ENCODE measurements at places on chromosomes 12 and 14.

DNA sequence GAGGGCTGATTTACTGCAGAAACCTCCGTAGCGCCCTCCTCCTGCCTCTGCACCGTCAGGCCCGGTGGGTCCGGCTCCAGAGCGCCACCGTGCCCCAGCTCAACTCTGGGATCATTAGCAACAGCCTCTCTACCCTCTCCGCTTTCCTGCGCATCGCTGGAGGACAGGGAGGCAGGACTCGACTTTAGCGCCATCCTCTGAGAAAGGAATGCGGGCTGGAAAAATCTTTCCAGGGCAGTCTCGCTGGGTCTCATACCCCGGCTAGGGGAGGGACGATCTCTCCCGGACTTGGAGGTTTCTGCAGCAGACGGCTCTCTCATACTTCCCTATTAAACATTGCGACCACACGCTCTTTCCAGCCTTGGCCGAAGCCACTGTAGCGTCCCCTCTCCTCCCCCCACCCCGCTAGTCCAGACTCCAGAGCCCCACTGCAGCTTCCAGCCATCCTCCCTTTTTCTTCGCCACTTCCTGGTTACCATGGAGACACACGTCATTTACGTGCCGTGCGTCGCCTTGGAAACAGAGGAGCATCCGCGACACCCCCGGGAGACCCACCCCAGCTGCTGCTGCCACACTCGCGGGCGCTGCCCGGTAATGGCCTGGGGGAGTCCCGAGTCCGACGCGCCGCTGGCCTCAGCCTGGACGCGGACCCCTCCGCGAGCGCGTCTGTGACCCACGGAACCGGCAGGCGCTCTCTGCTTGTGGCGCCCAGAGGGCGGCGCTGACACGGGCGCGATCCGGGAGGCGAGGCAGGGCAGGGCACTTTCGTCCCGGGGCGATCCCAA, at the start of gene CCDC184:
Gene CCDC184 (plus strand): TSS at position 554 of the 785 bp plus-strand sequence. CDS start 479 bp downstream, outside the sequence.
- no peak for DNase-seq

DNA sequence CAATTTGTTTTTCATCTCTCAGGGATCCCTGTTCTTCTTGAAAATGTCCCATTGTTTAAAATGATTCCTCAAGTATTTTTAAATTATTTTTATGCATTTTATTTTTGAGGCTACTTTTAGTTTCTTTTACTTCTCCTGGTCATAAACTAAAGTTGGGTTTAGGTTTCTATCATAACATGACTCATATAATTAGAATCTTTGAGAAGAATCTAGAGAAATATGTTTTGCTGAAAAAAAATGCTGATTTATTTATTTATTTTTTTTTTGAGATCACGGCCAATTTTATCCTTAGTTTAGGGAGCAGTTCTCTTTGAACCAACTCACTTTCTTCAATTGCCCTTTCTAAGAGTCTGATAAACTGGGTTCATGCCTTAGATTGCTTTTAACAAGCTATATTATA, 1157.1 kb downstream of the BCL11B start:
- DNase-seq: no peak

- no peak for DNase-seq
These were observed 80.8 kb downstream of the BHLHE41 start for GRCh38 chr12:26044007-26044394.

DNA sequence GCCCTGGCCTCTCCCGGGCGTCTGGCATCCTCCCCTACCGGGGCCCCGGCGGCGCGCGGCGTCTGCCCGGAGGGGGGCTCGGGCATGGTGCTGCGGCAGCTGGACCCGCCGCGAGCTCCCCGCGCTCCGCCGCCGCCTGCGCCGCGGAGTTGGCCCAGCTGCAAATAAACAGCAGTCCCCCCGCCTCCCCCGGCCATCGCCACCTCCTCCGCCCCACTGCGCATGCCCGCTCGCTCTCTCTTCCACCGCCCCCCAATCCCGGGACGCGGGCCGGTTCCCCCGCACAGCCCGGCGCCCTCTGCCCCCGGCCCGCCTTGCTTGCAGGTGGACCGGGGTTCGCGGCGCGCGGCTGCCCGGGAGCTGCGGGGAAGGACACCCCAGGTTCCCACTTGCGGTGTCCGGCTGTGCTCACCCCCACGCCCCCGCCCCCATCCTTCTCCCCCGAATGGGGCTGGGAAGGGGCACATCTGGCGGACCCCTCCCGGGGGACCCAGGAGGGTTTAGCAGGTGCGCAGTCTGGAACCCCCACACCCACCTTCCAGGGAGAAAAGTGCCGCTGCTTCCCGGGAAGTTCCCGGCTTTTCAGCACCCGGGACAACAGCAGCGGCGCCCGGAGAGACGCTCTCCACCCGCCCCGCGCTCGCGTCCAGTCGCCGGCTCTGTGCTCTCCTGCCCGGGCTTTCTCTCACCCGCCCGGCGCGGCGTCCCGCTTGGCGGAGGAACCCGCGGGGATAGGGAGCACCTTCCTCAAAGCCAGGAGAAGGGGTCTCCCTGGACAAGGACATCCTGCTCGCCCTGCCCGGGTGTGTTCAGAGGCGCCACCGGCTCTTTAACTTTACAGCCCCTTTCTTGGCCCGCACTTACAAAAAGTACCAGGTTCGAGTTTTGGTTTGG, at the start of gene TMTC1:
Gene TMTC1 (minus strand): TSS at position 170 of the 894 bp plus-strand sequence. CDS start 191 bp downstream, outside the sequence.
- no peak for DNase-seq

- DNase-seq: no peak
These were observed 137.5 kb upstream of the RFLNA start for GRCh38 chr12:124157406-124157805.

DNA sequence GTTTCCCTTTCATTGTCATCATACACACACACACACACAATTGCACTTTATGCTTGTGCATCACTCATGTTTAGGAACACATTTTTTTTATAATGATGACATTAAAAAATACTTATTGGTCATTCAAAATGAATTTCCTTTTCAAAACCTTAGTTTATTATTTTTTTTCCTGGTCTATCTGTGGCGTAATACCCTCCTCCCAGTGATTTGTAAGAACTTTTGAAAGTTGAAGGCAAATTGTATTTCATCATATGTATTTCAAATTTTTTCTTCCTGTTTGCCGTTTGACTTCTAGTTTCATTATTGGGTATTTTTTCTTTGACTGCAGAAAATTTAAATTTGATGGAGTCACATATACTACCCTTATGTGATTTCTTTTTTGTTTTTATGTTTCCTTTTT, 2.5 kb upstream of the LRRK2 start:
- DNase-seq: no peak

DNA sequence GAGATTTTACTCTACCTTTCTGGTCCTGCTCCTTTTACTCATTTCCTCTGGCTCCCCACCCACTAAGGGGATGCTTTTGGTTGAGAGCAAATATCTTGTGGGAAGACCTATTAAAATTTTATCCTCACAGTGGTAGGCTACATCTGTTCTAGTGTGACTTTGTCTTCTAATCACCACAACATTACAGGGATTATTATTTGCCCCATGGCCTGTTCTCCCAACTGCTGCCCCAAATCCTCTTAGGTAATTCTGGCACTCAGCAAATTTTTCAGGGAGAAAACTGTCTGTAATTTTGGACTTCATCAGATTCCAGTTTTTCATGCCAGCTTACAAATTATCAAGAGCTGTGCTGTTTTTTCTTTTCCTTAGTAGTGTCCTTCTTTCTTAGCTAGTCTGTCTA, 172.3 kb downstream of the GPHN start:
- DNase-seq: no peak

DNA sequence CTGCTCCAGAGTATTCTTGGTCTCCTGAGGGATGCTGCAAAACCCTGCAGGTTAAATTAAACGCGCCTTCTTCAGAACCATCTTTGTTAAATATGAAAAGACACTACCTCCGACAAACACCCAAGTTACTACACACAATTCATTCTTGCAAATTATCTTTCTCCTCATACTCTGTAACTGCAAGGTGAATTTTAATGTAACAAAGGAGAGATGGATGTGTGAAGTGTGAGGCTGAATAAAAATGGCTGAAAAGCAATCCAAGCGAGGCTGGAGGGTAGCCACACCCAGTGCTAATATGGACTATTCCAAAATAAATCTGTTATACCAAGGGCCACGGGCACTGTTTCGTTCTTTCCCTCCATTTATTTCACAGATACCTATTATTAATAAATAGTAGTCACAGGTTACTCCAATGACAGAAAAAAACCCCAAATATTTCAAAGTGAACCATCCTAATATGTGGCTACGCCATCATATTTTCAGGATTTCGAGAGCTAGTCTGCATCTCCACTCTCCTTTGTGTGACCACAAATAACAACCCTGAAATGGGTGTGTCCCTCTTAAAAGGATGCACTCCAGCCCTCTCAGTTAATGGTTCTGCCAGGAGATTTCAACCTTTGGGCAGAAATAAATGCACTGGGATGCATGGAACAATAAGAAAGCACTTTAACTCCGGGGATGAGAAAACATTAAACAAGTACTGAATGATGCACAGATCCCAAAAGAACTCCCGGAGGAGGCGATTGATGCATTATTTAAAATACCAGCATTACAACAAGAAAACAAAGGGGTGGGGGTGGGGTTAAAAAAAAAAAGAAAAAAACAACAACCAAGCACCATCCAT, 53.1 kb upstream of the CCDC175 start:
- DNase-seq: no peak

- DNase-seq: no peak
These were observed 70.8 kb downstream of the FBXL14 start for GRCh38 chr12:1523558-1524050.

- no peak for DNase-seq
These were observed 93.1 kb downstream of the DDHD1 start for GRCh38 chr14:53060046-53060445.

- DNase-seq: no peak
These were observed 337.0 kb downstream of the FSCB start for GRCh38 chr14:44170101-44170500.

- no peak for DNase-seq
These were observed 57.3 kb upstream of the TMEM132D start for GRCh38 chr12:129961091-129961490.

- no peak for DNase-seq
These were observed 44.5 kb downstream of the LRRC9 start for GRCh38 chr14:59964251-59965007.

DNA sequence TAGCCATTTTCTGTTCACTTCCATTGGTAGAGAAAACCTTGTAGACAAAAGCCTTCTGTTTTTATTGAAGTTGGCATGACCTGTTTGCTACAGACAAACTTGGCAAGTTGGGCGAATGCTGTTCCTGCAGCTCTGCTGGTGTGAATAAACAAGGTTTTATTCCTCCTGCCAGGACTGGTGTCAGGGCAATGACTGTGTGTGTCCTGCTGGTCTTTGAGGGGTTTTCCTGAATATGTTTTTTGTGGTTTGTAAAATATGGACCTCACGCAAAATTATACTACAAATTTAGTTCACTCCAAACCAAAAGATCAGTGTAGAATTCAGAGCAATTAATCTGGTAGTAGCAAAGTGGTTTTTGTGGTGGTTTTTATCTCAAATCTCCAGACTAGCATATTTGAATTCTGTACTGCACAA, 140.8 kb downstream of the ERC1 start:
- no peak for DNase-seq

DNA sequence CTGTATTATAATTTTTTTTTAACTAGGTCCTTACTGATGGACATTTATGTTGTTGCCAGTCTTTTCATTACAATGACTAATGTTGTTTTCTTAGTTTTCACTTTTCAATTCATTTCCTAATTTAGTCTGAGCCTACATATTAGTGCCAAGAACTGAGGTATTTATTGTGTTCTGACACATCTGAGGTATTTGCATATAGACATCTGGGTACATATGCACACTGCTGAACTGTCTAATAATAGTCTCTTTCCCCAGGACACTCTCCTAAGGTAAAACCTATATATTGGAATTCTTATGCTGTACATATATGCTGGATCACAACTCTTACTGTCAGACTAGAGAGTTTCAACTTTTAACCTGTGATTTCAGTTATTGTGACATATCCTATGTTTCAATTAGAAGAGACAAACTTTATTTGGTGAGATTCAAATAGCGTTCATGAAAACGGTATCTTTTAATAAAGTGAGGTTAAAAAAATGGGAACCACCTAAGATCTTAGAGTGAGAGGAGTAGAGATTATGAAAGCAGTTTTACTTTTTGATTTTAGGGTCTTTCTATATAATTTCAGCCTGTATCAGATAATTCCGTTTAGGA, 263.2 kb downstream of the RAD51B start:
- DNase-seq: no peak

GRCh38 chr14:101249676-101250036, 311.6 kb upstream of the DIO3 start:
- DNase-seq: no peak

GRCh38 chr12:51838762-51839161, 9.8 kb downstream of the FIGNL2 start:
- DNase-seq: no peak

- DNase-seq: no peak
These were observed 251.5 kb downstream of the DPY19L2 start for GRCh38 chr12:63416788-63417187.

GRCh38 chr12:112546339-112546738, 127.6 kb downstream of the PTPN11 start:
- no peak for DNase-seq

DNA sequence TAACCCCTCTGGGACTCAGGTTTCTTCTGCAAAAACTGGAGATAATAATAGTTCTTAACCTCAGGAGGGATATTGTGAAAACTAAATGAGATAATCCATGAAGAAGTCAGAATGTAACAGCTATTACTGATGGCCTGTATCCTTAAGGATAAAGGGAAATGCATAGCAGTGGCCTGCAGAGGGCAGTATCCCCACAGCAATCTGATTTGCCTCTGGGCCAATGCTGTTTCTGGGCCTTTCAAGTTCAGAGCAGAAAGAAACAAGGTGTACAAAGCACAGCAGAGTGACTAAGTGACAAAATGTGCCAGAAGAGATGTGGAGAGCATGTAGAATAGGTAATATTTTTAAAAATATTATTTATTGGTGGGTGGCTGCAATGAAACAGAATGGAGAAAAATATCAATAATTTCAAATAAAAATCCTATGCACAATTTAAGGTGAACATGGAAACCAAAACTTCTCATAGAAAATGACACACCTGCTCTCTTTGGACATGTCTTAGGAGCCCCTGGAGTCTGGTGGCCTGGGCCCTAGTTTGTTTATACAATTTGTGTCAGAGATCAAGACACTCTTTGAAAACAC, 90.3 kb downstream of the C12orf75 start:
- peak; percentile 44 for DNase-seq

- DNase-seq: no peak
These were observed 195.0 kb downstream of the SYT1 start for GRCh38 chr12:79059557-79059956.

GRCh38 chr14:93980456-93981201, 4.3 kb upstream of the ASB2 start:
- DNase-seq: no peak

DNA sequence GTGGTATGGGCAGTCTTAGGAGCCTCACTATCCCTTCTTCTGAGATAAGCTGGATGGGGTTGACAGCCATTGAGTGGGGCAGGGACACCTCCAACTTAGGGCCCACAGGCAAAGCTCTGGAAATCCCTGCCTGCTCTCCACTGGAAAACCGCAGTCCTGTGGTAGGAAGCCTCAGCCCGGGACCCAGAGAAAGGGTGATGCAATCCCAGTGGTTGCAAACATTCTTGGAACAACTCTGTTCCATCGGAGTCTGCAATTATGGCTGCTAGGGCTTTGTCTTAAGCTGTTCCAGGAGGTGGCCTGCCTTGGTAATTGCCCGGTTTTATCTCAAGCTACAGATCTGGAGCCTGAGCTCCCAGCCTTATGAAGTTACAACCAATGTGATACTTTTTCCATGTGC, 133.4 kb downstream of the DICER1 start:
- no peak for DNase-seq
